ENCODE measurements at places on chromosomes 7 and 10.

DNA sequence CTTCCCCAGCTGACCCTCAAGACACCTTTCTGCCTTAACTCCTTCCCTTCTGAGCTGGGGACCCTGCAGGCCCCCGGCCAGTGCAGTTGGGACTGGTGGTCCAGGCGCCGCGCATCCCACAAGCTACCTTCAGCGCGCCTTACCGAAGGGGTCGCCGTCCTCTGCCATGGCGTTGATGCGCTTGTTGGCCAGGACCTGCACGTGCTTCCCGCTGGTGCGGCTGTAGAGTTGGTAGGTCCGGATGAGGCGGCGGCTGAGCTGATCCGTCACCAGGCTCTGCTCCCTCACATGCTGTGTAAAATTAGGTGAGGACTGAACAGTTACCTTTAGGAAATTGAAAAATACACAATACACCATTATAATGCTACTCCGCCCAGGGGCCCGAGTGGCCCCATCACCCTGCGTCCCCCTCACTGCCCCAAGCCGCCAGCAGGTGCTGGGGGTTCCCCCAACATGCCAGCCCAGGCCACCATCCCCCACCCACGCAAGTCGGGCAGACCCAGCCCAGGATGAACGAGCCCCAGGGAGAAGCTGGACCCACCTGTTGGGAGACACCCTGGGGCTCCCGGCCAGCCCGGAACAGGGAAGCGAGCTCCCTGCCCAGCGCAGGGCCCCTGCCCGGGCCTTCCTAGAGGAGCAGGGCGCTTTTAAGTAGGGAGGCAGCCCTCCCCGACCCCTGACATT is 1.2 kb downstream of the FGF8 start:
- DNase-seq: no peak

DNA sequence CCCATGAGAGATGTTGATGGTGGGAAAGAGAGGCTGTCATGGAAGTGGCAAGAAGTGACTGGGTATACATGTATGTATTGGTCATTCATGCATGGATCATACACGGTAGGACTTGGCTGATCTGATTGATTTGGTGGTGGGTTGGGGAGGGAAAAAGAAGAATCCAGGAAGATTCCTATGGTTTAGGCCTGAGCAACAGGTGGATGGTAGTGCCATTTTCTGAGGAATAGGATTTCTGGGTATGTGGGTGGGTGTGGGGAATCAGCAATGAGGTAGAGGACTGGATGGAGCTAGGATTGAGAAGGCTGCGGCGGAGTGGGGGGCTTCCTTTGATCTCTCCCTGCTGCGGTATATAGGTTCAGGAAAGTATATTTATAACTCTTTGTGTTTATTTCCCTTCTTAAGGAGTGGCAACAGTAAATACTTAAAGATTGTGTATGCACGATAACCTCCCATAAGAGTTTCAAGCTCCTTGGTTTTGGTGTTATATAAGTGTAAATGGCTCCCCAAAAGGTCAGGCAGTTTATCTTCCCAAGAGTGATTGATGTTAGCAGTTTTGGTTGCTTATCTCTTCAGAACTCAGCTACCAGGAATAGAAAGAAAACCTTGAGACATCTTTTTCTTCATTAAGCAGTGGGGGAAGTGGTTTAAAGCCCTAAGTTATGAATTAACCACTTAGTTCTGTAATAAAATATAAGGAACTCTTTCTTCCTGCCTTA is 100.1 kb downstream of the LSMEM1 start:
- no peak for DNase-seq

GRCh38 chr10:71344993-71345480 is 26.0 kb downstream of the SLC29A3 start:
- DNase-seq: no peak

DNA sequence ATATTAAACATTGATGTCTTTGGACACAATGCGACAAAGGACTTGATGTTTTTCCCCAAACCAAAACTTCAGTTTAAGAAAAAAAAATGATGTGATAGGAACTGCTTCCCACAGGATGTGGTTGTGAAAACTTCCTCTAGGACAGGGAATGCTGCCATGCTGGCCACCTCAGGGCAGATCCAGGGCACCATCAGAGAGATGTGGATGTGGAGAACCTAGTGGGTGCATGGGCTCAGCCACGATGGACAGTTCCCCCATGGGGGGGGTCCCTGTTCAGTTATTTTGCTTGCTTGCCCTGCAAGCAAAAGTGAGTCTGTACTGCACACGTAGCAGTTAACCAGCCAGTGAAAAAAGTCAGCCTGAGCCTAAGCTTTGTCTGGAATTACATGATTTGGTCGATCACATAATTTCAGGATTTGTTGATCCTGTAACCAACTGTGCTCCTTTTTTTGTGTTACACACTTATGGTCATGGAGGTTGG is 36.3 kb downstream of the LAMB4 start:
- DNase-seq: no peak

DNA sequence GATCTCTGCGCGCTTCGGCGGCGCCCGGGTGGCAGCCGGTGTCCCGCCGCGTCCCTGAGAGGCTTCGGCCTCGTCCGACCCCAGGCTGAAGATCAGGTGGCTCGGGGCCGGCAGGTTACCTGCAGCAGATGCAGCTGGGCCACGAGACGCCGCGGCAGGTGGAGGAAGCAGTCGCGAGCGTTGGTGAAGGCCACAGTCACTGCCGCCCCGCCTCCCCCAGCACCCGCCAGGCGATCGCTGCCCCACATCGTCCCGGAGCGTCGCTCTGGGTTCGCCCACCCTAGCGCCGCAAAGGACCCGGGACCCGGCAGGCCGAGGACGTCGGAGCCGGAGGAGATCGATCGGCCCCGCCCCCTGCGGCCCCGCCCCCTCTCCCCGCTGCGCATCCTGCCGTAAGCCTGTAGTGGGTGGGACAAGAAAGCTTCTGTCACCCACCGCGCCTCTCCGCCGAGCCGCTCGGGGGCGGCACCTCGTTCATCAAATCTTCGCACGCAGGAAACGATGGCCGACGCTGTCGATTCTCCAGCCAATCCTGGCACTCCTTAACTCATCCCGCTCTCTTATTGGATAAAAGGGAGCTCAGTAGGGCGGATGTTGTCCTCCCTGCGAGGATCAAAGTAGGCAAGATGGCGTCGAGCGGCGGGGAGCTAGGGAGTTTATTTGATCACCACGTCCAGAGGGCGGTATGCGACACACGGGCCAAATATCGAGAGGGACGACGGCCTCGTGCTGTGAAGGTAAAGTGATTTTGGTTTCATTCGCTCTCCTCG is at the start of the genes PEX1 and RBM48:
TSS of gene PEX1 (minus strand) at position 333 of the 770 bp plus-strand sequence. CDS start at position 248, 85 bp downstream.
TSS of gene RBM48 (plus strand) at position 608 of the 770 bp plus-strand sequence. CDS start at position 627, 19 bp downstream.
- peak; percentile 98 for DNase-seq

DNA sequence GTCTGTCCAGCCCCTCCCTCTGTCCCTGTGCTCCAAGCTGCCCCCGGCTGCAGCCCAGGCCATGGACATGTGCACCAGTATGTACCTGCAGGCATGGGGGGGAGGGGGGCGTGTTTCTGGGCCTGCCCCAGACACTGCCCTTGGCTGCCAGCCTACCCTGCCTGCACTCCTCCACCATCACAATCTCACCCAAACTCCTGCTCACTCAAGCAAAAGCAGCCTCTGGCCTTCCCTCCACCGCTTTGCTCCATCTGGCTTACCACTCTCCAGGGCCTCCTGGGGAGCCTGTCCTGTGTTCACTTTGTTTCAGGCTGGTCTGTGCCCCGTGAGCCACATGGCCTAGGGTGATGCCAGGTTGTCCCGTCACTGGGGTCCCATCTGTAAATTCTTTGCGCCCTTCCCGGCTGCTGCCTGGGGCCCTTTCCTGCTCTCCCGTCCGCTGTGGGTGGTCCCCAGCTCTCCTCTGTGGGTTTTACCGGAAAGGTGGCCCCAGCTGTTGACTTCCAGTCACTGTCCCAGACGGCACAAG is 33.3 kb upstream of the PPIF start:
- DNase-seq: no peak

DNA sequence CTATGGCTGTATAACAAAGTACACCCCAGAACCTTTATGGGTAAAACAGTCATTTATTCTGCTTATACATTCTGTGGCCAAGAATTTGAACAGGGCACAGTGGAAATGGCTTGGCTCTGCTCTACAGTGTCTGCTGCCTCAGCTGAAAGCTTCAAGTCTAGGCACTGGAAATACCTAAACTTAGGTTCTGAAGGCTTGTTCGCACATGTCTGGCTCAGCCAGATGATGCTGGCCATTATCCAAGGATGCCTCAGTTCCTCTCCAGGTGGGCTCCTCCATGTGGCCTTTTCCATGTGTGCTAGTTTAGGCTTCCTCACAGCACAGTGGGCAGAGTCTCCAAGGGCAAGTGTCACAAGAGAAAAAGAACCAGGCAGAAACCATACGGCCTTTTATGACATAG is 76.8 kb downstream of the RALA start:
- DNase-seq: no peak

Measured in activated CD4-positive, alpha-beta T cell treated with anti-CD3 and anti-CD28 coated beads, Interleukin-2, Interleukin-4, amounts not matched to agents 100 ng/mL and 50 ng/mL, durations not matched to agents 16 hours and 8 hours (primary cell).